ENCODE measurements at places on chromosomes 4 and X.
A peak's percentile ranks its signal among the peaks of the same experiment; 100 is the strongest.

- DNase-seq = peak; percentile 62
These were observed 1.2 kb downstream of the MGST2 start for GRCh38 chr4:139666735-139667281.

DNA sequence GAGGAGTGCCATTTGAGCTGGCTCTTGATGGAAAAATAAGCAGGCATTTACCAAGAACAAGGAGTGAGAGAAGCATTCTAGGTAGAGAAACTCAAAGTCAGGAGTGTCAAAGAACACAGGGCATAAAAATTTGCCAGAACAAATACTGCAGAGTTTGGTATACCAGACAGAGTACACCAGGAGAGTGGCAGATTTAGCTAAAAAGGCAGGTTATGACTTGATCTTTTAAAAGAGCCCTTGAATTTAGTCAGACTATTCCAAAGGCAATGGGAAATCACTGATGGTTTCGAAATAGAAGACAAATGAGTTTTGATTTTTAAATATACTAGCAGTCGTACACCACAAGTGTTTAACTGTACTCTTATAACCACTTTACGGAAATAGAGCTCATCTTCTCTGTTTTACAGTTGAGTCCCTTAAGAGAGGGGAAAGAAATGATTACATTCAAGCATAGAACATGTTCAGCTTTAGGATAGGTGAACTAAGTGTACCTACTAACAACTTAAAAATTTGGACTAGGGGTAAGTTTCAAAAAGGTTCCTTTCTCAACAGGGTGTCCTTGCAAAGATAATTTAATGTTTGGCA, 10.2 kb downstream of the UBE2D3 start:
- no peak for DNase-seq

GRCh38 chrX:13863324-13863723, 46.4 kb upstream of the GPM6B start:
- DNase-seq = peak; percentile 51

DNA sequence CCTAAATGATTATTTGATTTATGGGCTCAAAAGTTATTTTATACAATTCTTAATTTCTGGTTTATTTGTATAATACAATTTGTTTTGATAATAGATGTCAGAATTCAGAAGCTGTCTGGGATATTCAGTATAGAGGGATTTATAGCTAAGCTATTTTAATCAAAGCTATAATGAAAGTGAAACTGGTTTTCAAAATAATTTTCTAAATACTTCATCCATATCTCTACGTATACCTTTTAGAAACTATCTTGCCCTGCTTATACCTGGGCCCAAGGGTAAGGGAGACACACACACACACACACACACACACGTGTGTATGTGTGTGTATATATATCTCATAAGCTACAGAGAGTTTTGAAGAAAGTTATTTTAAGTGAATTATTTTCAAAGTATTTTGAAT, 2.9 kb downstream of the TMEM131L start:
- no peak for DNase-seq

GRCh38 chr4:158968961-158969360, 133.9 kb upstream of the RAPGEF2 start:
- no peak for DNase-seq

- DNase-seq = no peak
These were observed 65.4 kb downstream of the GPRIN3 start for GRCh38 chr4:89242216-89242615.

- DNase-seq = no peak
These were observed 60.6 kb upstream of the AFAP1 start for GRCh38 chr4:8000247-8000646.

- no peak for DNase-seq
These were observed 88.2 kb downstream of the TASL start for GRCh38 chrX:30489323-30489722.

GRCh38 chrX:94576367-94577004, 902.5 kb downstream of the FAM133A start:
- no peak for DNase-seq

DNA sequence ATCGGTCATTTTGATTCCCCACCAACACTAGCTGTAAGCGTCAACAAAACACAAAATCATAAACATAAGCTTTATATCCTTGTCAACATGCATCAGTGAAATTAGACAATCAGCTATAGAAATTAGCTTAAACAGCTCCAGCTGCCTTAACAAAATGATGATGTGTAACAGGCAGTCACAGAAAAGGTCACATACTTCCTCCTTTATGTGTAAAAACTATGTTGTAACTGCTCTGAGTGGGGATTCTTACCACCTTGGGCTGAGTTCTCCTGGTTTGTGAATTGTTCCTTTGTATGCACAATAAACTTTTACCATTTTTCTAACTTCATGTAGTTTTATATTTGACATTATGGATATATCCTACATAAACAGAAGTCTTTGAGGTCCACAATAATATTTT, 73.9 kb upstream of the MAP9 start:
- no peak for DNase-seq

DNA sequence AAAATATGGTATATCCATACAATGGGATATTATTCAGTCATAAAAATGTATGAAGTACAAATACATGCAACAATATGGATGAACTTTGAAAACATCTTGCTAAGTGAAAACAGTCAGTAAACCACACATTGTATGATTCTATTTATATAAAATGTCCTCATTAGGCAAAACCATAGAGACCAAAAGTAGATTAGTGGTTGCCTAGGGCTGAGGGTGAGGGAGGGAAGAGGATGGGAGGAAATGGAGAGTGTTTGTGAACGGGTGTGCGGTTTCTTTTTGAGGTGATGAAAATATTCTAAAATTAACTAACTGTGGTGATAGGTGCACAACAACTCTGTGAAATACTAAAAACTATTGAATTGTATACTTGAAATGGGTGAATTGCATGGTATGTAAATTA, 29.6 kb downstream of the TEX11 start:
- no peak for DNase-seq

- no peak for DNase-seq
These were observed 13.8 kb upstream of the CDKL2 start for GRCh38 chr4:75644095-75644494.

GRCh38 chrX:129553619-129554288, 13.7 kb downstream of the OCRL start:
- no peak for DNase-seq

DNA sequence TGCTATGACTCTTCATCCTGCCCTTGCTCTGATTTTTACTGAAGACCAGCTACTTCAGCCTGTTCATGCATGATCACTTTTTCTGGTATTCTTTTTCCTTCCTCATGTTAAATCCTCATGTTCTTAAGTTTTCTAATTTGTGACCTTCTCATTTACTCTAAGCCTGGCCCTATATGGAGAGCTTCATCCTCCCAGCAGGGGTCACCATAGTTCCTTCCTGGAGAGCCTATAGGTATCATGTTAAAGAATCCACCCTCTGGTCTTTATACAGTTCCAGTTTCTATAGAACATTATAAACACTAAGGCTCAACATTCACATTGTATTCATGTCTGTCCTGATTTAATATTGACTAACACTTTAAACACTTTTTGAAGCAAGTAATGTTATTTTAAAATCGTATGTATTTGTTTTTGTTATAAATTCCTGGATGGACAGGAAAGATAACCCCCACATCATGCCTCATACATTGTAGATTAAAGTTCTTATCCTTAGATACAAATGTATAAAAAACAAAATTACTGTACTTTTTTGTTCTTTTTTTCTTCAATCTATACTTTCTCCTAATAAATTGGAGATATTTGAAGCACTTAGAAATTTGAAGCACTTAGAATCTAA, 53.8 kb upstream of the OTUD4 start:
- DNase-seq = peak; percentile 71

All from astrocyte of the hippocampus (primary cell).